ENCODE measurements at places on chromosomes 4 and X. TPM values are rescaled to one million over a fixed set of nuclear protein-coding genes. Genes with fewer than 3 reads are reported as not detected.

DNA sequence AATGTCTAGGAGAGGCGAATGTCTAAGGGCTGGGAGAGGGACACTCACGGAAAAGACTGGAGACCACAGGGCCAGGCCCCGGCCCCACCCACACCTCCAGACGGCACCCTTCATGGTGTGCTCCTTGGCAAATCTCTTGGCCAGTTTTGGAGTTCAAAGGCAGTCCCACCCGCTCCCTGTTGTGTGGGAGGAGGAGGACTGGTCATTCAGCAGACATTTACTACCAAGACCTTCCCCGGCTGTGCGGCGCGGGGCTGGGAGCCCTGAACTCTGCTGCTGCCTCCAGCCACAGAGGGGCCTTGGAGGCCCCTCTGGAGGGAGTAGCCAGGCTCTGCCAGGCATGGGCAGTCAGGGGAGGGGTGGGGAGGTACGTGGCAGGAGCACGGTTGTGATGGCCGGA, 8.7 kb upstream of the TBC1D14 start:
- DNase-seq: no peak

DNA sequence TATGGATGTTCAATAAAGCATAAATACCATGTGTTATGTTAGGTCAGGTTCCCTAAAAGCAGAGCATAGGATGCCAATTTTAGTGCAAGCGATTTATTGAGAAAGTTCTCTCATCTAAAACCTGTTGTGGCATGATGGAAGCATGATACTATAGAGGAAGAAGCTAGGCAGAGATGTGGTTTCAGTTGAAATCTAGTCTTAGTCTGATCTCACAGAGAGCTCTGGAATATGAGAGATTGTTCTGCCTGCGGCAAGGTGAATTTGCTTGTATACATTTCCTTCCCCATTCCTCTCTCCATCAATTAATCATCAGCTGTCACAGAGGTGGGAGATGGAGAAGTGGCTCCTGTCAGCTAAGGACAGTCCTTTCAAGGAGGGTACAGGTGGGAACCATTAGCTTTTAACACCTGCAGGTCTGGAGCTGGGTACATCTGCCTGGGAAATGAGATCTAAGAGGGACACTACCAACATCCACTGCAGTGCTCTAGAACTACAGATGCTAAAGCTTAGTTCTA, 252.4 kb downstream of the CFAP299 start:
- no peak for DNase-seq

CPLX1 gene
- 0.19 TPM for total RNA-seq

DNA sequence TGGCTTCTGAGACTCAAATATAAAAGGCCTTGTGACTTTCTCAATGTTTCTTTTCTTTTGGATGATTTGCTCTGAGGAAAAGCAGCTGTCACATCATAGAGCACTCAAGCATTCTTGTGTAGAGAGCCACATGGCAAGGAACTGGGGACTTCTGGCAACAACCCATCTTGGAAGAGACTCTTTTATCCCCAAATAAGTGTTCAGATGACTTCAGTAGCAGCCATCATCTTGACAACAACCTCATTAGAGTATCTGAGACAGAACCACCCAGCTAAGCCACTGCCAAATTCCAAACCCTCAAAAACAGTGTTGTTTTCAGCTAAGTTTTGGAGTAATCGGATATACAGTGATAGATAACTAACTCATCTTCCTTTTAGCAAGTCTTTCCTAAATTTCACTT, 1431.7 kb upstream of the IGFBP7 start:
- DNase-seq: no peak

DNA sequence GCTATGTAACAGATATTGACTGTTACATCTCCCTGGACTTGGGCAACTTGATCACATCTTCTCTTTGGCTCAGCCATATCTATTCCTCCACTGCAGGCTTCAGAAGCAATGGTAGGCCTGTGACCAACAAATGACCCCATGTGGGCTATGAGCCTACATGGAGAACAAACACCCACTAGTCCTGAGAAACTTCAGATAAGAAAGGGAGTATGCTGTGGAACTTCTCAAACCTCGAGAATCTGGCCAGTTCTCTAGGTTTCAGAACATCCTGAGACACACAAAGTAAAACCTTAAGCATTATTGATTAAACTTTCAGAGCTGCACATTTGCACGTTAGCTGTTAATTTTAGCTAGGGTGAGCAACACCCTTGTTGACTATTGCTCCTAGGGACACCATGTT, 16.3 kb downstream of the RBMX2 start:
- DNase-seq: no peak

- DNase-seq: peak; percentile 4
Observed at GRCh38 chr4:142721187-142721586, 124.9 kb downstream of the INPP4B start.

SLITRK2 gene
- not detected for total RNA-seq

MAGEC1 gene
- total RNA-seq: not detected

DNA sequence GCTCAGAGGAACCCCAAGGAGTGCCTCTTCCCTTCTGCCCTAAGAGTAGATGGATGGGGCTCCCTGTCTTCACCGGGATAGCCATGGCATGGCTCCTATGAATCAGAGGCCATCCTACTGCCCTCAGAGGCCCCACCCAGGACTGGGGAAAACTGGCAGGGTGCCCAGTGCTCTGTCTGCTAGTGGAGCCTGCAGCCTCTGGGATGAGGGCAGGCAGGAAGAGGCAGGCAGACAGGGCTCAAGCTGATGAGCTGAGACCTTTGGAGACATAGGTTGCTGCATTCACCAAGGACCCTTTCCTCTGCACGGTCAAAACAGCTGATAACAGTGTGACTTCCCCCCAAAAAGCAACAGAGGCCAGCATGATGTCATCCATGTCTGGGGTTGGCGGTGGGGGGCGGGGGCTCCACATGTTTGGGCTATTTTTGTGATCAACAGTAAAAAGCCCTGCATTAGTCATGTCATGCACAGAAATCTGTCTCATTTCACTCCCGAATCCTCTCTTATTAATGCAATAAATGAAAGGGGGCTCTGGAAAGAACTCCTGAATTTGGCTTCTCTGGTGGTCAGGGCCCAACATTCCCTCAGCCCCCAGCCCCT, 207.6 kb upstream of the MAMLD1 start:
- DNase-seq: peak; percentile 67

- DNase-seq: no peak
Observed at GRCh38 chr4:169209388-169209883, 61.3 kb downstream of the SH3RF1 start.

Measured in HFFc6 (cell line).